ENCODE measurements at places on chromosomes 4 and X.
A peak's percentile ranks its signal among the peaks of the same experiment; 100 is the strongest.

DNA sequence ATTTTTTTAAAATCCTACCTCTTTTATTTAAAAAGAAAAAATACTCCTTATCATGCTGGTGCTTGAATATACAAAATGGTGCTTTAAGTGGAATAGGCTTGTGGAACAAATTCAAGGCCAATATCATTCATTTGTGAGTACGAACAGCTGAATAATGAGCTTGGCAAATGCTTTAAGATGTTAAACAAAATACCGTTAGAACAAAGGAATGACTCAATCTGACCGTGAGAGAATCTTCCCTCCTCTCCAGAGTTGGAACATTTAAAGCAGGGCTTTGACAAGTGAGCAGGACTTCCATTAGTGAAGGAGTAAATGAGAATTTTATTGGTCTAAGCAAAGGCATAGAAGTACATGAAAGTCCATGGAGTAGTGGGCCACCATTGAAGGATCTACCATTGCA, 74.5 kb downstream of the DCLK2 start:
- DNase-seq = no peak

DNA sequence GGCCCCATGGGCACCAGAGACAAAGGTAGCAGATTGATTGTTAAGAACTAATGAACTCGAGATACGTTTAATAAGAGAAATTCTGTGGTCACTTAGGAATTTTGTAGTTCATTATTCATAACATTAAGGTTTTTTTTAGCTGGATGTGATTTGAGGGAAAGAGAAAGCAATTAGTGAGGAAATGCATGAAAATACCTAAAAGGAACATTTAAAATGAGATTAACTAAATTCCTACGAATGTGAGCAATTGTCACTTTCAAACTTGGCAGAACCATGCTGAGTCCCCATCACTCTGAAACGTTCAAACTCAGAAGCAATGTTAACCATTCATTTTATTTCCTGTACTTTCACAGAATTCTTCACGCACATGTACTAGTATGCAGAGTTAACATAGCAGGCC, 5.9 kb downstream of the PRMT9 start:
- no peak for DNase-seq

DNA sequence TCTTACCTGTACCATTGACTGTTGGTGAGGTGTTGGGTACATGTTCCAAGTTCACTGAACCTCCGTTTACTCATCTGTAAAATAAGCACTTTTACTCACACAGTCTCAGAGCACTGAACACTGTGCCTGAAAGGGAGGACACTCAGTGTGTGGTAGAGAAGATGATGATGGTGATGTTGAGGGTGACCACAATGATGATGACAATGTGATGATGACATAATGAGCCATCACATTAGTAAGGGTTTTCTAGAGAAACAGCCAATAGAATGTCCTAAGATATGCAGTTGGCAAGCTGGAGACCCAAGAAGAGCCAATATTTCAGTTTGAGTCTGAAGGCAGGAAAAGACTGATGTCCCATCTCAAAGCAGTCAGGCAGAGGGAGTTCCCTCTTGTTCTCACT, 315.4 kb upstream of the IGFBP7 start:
- DNase-seq = no peak

DNA sequence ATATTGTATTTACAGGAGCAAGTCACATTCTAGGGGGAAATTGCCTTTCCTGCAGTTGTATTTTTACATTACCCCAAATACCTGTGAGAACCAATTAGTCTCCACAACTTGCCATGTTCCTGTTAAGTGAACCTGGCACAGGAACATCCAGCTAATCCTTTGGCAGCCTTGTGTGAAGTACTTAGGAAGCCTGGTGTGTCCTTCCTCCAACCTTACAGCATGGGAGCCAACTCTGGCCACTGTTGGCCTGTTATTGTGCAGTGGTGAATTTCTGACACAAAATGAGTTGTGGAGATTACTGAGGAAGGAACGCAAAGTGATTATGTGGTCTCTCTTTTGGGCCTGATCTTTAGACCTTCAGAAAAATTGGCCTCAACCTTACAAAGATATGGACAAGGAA, 238.0 kb upstream of the PITX2 start:
- no peak for DNase-seq

DNA sequence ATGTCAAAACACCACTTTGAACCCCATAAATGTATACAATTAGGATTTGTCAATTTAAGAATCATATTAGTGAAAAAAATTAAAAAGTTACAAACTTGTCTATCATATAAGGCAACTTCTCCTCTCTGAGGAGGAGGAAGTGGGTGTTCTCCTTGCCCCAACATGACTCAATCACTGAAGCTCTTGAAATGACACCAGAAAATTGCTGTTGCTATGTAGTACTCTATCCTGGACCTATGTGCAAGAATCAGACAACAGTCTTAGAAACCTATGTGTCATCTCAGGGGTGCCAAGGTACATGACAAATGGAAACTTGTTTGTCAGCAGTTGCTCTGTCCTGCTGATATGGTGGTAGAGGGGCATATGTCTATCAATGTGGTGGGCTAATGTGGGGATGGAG, 47.7 kb downstream of the HMGB3 start:
- DNase-seq = no peak

GRCh38 chr4:17082186-17082585, 183.7 kb upstream of the LDB2 start:
- DNase-seq = no peak

- no peak for DNase-seq
Observed at GRCh38 chr4:53589511-53589910, 1.8 kb downstream of the LNX1 start.

DNA sequence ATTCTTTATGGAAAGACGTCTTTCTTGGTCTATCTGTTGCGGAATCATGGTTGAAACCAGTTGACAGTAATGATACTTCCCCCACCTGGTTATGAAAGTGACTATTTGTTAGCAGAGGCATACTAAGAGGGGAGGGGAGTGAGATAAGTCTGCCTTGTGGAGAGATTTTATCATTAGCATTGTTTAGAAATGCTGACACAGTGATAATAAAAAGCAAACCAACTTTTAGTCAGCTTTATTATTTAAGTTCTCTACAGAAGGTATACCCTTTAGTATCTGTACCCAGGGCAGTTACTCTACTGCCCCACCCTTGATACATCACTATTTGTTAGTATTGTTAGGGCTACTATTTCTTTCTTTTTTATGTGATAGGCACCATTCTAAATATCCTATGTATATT, 26.9 kb upstream of the IL1RAPL2 start:
- no peak for DNase-seq

DNA sequence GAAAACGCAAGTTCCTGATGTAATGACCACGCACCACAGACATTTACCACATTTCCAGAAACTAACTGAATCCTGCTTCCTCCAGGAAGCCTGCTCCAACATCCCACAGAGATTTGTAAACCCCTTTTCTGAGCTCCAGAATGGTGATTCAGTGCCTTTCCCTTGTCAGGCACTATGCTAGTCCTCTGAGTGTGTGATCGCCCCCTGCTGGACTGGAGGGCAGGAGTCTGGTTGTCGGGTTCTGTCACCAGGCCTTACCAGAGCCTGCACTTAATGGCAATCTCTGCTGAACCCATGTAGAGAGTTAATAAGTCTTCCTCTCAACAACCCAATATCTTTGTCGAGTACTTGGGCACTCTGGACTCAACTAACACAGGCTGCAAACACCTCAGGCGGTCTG, 14.5 kb upstream of the KDM5C start:
- DNase-seq = no peak

DNA sequence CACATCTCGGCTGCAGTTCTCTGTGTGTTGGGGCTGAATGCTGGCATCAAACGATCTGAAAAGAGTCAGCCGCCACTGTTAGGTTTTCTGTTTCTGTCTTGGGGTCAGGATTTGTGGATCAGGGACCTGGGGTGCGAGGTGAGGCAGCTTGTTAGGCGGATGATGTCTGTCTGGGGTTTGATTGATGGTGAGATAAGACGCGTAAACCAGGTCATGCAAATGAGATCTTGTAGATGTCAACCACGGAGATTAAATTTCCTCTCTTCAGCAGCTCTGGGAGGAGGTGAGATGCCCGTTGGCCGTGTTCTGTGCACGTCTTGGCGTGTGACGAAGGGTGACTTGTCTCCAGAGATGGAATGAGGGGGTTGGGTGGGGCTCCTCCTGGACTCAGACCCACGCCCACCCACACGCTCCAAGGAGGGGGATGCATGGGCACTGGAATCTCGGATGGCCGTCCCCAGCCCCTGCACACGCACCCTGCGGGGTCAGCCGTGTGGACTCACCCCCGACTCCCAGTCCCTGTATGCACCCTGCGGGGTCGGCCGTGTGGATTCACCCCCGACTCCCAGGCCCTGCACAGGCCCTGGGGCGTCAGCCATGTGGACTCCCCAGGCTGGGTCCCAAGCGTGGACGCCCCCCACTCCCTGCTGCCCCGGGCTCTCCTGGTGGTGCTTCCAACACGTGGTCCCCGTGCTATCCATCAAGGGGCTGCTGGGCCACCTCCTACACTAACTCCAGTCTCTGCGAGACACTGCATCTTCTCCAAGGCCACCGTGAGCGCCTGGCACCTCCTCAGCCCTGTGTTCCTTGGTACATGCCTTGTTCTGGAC, 16.0 kb upstream of the UVSSA start:
- peak; percentile 24 for DNase-seq

GRCh38 chrX:107775000-107775733, 420 bp downstream of the TSC22D3 start:
- no peak for DNase-seq

DNA sequence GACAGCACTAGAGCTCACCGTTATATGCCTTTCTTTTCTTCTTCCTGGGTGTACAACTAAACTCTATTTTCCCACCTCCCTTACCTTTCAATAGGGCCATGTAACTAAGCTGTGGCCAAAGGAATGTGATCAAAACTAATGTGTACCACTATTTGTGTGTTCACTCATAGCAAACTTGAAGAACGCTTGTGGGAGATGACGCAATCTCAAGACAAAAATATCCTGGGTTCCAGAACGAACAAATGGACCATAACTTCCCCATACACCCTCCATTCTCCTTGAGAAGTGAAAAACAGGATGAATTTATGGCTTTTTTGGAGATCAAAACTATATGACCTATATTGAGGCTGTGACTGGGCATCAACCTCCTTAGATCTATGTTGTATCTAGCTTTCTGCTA, 139.7 kb upstream of the GLRA2 start:
- no peak for DNase-seq

- DNase-seq = peak; percentile 55
Observed at GRCh38 chrX:102768987-102769761, 48.6 kb downstream of the GPRASP3 start.

GRCh38 chr4:48203819-48204218, 65.8 kb downstream of the TEC start:
- DNase-seq = no peak

Measured in stimulated activated CD8-positive, alpha-beta memory T cell treated with anti-CD3 and anti-CD28 coated beads, Interleukin-2, amount 100 ng/mL, for 1 hour (primary cell).